ENCODE measurements at places on chromosomes 4 and X.

DNA sequence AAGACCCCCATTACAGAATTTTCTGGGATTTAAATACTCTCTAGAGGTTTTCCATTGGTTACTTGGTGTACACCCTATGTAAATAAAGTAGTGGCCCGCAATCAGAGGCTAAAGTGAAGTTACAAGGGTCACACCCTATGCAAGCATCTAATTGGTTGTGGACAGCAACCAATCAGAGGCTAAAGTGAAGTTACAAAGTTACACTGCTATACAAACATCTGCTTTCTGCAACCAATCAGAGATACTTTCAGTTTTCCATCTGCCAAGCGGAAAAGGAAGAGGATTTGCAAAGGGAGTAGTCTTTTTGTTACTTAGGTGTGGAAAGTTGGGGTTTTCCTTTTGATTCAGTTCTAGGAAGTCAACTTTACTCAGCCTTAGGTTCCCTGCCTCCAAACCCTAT lies 2.0 kb upstream of the ATRX start:
- DNase-seq, result peak; percentile 51

DNA sequence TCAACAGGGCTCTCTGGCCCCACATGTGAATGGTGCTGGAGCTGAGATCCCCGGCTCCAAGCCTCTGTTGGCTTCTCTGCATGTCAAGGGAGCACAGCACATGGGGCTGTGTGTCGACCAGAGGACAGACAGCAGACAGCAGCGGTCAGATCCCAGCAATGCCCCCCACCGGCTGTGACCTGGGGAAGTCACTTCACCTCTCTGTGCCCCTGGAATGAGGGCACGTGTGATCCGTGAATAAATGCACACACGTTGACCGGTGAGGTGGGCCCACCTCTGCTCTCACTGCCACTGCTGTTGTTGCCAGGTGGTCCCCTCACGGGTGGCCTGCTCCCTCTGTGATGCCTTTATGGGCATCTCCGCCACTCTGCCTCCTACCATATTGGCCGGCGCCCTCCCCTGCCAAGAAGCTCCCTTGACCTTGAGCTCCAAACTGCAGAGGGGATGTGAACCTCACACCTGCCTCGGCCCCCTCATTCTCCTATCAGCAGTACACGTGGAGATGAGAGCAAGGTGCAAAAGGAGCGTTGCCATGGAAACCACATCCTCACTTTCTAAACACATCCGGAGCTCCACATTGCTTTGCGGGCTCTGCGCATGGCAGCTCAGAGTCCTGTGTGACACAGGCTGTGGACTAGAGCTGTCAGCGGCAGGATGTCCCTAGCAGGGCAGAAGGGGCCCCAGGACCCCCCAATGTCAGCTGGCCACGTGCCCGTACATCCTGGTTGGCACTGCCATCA lies 75.4 kb downstream of the ABLIM2 start:
- DNase-seq, result no peak

GRCh38 chr4:163587867-163588266 lies 93.4 kb downstream of the TMA16 start:
- DNase-seq, result peak; percentile 9

DNA sequence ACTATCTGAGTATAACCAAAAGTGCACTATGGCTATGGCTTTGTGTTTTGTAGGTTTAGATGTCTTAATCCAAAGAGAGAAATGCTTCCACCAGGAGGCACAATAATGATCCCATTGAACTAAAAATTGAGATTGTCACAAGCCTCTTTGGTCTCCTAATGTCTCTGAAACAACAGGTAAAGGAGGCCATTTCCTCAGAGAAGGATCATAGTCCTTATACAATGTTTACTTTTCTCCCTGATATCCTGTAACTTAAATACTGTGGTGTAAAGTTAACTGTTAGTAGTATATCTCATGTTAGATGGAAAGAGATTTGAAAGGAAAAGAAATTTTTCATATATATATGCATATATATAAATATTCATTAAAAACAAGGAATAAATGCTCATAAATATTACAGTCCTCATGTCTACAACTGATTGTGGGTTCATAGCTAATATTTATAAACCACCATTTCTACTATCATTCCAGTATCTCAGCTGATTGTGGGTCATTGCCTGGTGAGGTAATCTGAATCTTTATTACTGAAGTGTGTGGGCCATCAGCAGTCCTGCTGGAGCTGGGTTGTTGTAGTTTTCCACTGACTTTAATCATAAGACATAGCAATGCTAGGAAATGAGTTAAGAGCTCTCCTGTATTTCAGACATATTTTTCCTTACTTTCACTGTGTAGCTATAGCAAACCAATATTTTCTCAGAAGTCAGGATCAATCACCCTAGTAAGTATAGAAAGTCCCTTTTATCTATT lies 1230.4 kb downstream of the PCDH18 start:
- DNase-seq, result no peak

DNA sequence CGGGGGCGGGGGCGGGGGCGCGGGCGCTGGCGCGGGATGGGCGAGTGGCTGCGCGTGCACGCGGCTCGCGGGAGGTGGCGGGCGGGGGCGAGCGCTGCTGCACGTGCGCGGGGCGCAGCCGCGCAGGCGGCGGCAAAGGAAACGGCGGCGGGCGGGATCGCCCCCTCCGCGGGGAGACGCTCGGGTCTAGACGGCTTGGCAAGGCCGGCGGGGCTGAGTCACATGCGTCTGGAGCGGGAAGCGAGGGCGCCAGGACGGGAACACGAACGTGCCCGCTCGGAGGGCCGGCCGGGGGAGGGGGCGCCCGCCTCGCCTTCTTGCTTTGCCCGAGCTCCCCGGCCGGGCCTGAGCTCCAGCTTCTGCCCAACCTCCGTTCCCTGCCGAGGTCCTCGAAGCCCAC lies 4.3 kb upstream of the HAUS7 start:
- peak; percentile 73 for DNase-seq

DNA sequence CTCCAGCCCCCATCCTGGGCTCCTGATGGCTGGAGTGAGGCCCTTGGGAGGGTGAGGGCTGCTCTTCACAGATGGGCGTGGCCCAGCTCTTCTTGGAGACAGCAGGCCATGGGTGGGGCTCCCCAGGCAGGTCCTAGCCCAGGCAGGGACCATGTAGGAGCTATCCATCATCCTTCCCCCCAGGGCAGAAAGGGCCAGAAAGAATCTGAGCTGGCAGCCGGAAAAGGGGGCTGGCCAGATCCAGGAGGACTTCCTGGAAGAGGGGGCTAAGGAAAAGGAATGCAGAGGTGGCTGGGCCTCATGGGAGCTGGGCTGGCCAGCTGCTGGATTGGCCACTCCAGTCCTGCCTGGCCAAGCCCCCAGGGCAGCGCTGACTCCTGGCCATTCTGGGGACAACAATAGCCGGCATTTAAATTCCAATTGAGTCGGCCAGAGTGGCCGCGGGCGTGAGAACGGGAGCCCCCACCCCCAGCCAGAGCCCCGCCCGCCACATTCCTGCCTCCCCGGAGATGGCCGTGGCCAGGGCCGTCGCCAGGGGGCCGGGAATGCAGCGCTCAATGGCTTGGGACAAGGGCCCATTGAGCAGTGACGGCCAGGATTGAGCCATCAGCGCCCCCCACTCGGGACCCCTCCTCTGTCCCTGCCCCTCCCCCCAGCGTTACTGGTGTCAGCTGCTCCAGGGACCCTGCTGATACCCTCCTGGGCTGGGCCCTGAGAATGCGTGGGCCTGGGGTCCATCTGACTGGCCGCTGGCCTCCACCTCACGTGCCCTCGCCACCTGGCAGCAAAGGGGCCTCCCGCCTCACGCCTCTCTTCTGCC lies 15.1 kb upstream of the FGFR3 start:
- peak; percentile 21 for DNase-seq

GRCh38 chr4:54550395-54551171 lies 107.2 kb upstream of the KIT start:
- peak; percentile 53 for DNase-seq

DNA sequence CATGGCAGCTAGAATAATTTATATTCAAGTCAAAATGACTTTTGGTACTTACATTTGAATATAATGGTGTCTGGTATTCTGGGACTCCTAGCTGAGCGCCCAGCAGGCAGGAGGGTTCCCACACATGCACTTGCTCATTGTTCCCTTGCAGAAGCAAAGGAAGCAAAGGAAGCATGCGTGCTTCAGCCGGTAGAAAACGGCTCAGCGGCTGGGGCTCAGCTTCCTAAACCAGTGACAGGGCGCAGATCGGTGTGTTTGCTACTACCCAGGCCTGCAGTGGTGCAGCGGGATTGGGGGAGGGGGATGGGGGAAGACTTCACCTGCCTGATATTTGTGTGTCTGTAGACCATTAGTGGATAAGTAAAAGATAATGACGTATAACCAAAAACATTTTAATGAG lies 978.3 kb upstream of the TENM3 start:
- no peak for DNase-seq

DNA sequence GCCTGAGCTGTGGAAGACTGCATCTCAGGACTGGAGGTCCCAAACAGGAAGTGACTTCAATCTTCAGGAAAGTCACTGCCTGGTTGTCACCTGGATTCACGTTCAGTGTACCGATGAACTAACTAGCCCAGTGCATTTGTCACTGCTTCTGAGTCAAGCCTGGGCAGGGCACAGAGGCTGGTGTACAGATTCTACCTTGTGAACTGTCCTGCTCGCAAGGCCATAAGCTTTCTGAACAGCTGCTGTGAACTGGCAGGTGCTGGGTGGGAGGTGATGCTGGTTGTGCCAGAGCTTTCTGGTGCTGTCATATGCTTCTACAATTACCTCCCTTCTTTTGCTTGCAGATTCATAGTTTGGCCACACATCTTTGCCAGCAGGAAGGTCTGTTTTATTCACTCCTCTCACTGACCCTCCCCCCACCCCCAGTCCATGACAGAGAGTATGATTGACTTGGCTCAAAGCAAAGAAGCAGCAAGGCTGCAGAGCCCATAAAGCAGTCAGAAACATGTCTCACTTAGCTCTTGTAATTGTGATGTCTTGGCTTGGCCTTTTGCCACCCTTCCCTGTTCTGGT lies 40.5 kb downstream of the ZCCHC12 start:
- DNase-seq, result no peak

DNA sequence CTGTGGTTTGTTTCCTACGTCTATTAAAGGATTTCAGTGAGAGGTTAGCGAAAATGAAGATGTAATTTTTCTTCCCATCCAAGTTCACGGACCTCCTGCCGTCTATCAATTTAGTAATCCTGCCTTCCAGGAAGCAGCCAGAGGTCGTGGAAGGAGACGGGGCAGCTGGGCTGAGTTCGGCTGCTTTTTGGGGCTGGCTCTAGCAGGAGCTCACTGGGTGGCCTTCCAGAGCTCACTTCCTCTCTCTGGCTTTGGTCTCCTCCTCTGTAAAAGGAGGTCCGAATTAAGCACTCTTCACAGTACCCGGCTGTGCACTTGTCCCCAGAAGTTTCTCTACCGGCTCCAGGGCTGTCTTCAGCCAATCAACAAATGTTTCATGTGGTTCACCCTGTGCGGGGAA lies 295.4 kb downstream of the BCOR start:
- no peak for DNase-seq

DNA sequence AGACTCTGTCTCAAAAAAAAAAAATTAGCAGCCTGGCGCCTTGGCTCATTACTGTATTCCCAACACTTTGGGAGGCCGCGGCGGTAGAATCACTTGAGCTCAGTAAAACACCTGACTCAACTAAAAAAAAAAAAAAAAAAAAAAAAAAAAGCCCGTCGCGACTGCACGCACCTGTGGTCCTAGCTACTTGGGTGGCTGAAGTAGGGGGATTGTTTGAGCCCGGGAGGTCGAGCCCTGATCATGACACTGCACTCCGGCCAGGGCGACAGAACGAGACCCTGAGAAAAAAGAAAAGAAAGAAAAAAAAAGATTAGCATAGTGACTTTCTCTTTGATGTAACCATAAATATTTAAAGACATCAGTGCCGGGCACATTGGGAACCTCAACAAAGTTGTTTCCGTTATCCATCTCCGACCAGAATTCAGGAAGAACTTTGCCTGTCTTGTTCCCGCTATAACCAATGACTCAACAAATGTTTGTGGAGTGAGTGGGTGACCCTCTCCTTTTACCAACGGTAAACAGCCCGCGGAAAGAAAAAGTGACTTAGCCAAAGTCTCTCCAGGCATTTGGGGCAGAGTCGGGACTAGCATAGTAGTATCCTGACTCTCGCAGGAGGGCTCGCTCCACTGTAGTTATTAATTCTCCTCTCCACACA lies 553 bp upstream of the MED28 start:
- DNase-seq, result peak; percentile 73

- DNase-seq, result peak; percentile 34
Observed at GRCh38 chrX:150934453-150934852, 36.0 kb upstream of the CD99L2 start.

DNA sequence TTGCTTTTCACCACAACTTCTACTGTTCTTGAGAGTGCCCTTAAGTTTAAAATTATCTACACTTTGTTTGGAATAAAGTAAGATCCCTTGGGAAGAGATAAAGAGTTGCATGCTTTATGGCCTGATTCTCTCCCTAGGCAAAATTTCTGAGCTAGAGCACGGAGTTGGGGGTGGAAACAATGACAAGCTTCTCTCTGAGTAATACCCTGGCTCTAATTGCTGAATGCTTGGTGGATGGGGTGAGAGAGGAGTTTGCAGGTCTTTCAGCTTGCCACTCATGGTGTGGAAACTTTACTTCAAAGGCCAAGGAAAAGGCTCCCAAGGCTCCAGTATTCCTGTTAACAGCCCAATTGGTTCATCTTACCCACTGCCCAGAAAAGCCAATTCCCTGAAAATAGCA lies 26.1 kb upstream of the PRDM8 start:
- peak; percentile 81 for DNase-seq

DNA sequence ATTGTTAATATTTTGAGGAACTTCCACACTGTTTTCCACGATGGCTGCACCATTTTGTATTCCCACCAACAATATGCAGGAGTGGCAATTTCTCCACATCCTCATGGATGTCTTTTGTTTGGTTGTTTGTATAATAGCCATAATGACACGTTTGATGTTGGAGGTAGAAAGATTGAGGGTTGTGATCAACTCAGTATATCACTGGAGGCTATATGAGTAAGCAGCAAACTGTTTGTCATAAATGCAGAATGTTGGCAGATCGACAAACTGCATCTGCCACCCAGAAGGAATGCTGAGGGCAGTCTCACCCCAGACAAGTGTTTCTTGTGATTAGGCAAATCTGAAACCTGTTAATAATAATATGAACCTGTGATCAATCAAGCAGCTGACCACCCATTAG lies 243.9 kb upstream of the WDFY3 start:
- DNase-seq, result no peak

GRCh38 chrX:118367338-118367737 lies 21.4 kb downstream of the WDR44 start:
- no peak for DNase-seq

DNA sequence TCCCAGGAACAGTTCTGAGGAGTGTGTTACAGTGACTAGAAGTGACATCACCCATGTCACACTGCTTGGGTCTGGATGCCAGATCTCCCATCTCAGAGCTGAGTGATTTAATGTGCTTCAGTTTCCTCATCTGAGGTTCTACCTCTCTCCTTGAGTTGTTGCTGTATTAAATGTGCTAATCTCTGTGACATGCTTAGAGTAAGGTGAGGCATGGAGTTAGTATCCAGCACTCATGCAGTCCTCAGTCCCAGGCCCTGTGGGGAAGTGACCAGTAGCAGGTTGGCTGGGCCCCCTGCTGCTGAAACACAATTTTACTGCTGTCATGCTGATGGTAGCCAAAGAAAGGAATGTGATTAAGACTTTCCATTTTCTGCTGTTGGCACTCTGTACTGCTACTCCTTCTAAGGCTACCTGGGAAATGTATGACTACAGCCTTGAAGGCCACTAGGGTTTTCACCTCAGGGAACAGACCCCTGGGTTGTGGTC lies 639.6 kb downstream of the MID1IP1 start:
- DNase-seq, result no peak

GRCh38 chr4:183139972-183140570 lies 41.0 kb downstream of the WWC2 start:
- DNase-seq, result no peak
